Esophagus squamous epithelium (tissue), 5 donors: ENCODE measurements at places on chromosomes 7 and 10.

GRCh38 chr7:138903186-138903820 lies 77.9 kb downstream of the KIAA1549 start:
- DNase-seq: no peak

DNA sequence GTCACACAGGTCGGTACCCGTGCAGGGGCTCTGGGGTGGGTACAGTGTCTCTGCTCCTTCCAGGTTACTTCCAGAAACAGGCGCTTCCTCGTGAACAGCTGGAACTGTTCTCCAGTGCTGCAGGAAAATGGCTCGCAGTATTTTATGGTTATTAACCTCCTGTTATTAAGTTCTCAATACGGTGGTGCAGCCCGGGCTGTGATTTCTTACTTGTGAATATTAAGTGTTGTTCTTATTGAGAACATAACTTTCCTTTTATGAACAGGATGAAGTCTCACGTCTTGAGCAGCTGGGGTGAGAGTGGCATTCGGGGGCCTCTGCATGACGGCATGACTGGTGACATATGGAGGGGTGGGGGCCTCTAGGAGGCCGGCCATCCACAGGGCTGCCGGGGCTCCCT lies 430.8 kb downstream of the GLRX3 start:
- no peak for DNase-seq

DNA sequence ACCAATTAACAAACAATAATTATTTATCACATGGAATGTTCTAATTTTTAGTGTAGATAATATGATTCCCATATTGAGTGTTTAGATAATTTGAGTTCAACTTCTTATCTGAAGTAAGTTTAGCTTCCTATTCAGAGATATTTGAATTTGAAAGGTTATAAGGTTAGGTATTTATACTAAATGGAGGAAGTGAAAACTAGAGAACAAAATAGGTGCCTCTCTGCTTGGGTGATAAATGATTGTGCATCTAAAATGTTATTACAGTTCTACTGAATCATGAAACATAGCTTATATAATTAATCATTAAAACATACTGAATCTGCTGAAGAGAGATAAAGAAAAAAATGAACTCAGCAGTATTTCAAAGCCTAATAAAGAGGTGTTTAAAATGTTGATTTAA lies 1174.3 kb downstream of the XPNPEP1 start:
- no peak for DNase-seq

- no peak for DNase-seq
Observed at GRCh38 chr10:51251110-51251509, 176.8 kb downstream of the PRKG1 start.

- no peak for DNase-seq
Observed at GRCh38 chr10:56624082-56624481, 263.0 kb upstream of the ZWINT start.

- no peak for DNase-seq
Observed at GRCh38 chr10:68599771-68600040, 39.6 kb downstream of the TET1 start.
